Skeletal muscle cell (primary cell): ENCODE measurements at places on chromosomes 3 and 15.

DNA sequence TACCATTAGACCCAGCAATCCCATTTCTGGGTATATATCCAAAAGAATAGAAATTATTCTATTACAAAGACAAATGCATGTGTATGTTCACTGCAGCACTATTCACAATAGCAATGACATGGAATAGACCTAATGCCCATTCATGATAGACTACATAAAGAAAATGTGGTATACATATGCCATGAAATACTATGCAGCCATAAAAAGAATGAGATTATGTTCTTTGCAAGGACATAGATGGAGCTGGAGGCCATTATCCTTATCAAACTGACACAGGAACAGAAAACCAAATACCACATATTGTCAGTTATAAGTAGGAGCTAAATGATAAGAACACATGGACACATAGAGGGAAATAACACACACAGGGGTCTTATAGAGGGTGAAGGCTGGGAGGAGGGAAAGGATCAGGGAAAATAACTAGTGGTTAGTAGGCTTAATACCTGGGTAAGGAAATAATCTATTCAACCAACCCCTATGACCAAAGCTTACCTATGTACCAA lies 366.8 kb downstream of the EDEM1 start:
- no peak for DNase-seq

- DNase-seq, result no peak
Observed at GRCh38 chr15:94079459-94079858, 151.9 kb upstream of the MCTP2 start.

DNA sequence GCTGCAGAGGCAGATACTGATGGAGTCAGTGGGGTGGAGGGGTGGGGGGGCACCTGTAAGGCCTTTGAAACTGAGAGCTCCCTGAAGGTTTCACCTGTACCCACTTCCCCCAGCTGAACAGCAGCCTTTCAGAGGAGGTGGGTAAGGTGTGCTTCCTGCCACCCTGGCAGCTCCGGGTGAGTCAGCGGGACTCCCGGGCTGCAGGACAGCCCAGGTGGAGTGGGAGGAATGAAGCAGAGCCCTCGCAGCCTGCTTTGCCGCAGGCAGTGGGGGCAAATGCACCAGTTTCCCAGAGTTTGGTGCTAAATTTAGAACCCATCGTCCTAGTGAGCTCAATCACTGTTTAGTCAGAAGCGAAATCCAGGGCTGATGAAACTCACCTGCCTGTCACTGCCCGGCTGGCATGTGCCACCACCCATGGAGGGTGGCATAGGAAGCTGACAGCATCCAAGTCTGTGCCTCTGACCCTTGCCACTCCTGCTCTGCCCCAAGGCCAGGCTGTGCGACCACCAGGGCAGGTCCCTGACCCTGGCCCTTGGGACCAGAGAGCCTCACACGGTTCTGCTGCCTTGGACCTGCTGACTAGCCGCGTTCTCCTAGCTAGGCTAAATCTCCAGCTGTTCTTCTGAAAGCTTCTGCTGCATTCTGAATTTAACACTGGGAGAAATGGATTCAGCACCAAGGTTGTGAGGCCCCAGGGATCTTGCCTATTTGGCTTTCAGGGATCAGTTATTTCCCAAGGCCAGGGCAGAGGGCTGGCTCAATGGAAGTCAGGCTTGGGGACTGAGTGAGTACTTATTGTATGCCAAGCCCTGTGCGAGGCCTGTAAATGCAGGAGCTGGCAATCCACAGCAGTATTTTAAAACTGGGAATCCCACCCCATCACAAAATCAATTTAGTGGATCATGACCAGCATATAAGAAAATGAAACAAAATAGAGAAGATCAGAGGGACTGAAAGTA lies 67.3 kb upstream of the RASGRF1 start:
- no peak for DNase-seq

- no peak for DNase-seq
Observed at GRCh38 chr15:26311710-26312236, 448.6 kb upstream of the ATP10A start.

DNA sequence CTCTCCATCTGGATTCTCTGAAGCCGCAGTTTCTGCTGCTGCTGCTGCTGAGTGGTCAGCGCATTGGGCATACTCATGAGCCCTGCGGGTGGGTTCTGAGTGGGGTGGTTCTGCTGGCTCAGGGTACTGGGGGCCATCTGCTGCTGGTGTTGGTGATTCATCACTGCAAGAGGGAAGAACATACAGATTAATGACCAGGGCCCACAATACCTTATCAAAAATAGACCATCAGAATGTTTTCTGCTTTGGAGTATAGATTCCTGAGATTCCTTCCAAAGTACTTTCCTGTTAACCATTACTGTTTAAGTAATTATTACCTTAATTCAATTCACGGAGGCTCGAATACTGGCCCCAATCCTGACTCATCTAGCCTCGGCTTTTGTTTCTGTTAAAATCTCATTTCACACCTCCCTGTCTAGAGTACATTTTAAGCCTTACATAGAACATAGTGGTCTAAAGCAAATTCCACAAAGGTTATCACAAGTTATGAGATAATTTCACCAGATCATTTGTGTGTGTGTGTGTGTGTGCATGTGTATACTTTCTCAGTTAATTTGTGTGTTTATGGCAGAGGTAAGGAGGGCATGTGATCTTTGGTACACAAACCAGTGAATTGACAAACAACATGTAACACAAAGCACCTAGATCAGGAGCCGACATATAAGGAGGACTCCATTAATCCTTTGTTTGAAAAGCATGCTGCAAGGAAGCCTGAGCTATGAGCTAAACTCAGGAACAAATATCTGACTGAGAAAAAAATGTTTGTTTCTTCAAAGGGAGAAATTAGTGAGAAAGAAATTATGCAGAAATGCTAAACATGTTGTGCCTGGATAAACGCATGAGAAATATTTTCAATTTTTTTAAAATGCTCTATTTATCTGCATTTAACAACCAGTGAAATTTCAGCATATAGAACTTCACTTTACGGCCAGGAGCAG lies 68.1 kb downstream of the TM4SF4 start:
- no peak for DNase-seq

DNA sequence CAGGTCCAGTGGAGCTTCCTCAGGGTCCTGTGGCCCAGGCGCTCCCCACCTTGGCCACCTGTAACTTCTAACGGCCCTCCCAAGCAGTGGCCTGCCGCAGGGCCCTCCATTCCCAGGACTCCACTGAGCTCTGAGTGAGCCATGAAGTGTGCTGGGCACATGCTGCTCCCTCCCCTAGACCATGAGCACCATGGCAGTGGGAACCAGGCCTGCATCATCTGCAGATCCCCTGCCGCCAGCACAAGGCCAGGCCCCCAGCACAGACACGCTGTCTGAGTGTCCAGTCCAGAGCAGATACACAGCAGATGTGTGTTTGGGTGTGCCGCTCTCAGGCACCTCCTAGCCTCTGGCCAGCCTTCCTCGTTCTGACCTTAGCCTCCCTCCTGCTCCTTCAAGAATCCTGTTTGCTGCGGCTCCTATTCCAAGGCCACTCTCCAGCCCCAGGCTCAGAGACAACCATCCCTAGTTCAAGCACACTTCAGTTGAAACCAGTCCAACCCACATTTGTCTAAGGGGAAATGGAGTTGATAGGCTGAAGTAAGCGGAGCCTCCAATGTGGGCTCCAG lies 7.0 kb upstream of the KLF15 start:
- no peak for DNase-seq

DNA sequence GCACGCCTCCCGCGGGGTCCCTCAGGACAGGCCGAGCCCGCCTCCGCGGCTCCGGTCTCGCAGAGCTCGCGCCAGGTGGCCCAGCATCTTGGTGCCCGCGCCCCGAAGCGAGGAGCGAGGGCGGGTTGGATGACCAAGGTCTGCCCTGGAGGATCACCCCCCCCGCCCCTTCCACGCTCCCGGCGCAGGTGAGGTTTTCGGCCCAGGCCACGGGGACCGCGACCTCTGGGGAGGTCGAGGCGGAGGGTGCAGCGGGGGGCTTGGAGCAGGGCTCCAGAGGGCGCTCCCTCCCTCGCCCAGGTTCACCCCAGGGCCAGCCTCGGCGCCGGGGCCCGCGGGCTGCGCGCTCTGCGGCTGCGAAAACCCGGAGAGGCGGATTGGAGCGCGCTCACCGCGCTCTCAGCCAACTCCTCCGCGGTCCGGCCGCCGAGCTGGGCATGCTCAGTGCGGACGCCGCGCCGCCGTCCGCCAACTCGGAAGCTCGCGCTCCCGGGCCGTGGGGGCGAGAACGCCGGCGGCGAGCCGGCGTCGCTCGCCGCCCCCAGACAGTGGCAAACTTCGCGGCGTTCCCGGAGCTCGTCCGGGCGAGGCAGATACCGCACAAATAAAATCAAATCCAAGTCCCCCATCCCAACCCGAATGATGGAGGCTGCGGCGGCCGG lies at the start of gene MED12L:
Gene MED12L (plus strand): TSS at position 438 of the 662 bp plus-strand sequence. CDS start 1,263 bp downstream, outside the sequence.
- peak; percentile 39 for DNase-seq

GRCh38 chr3:157122116-157122515 lies 37.8 kb downstream of the CCNL1 start:
- DNase-seq, result peak; percentile 92

GRCh38 chr3:171768281-171768900 lies 41.9 kb downstream of the PLD1 start:
- DNase-seq, result no peak

DNA sequence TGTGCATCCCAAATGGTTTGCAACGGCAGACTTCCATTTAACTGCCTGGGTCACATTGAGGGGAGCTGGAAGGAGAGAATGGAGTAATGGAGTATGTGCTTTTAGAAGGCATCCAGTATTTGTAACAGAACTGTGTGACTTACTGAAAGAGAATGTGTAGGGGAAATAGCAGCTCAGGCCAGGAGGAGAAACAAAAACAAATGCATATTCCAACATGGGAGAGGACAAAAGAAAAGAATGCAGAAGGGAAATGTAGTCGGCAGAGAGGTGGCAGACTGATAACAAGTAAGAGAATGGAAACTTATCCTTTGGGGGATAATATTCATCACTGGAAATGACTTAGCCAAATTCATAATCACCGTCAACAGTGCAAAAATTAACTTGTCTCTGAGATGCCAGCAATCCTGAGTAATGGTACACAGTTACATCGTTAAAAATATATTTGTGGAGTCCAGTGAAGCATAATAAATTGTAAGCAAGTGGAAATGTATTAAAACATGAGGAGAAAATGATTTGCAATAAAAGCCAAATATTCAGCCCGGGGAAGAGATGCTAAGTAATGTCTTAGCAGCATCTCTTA lies 294.9 kb upstream of the SGO1 start:
- DNase-seq, result no peak
